ENCODE measurements at places on chromosomes 1 and 21.
A peak's percentile ranks its signal among the peaks of the same experiment; 100 is the strongest.

DNA sequence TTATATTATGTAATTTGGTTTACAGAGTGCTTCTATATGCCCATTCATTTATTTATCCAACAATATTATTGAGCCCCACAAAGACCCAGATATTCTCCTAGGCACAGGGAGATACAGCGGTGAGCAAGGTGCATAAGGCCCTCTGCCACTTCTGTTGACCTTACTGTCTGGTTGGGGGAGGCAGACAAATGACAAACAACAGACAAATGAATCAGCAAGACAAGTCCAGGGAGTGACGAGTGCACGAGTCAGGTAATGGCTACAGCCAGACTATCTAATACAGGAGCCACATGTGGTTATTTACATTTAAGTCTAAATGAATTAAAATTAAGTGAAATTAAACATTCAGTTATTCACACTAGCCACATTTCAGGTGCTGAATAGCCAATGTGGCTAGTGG, 22.0 kb upstream of the BCAR3 start:
- no peak for DNase-seq

- DNase-seq = no peak
Measured at GRCh38 chr1:114274621-114275317, 121.1 kb upstream of the SYT6 start.

DNA sequence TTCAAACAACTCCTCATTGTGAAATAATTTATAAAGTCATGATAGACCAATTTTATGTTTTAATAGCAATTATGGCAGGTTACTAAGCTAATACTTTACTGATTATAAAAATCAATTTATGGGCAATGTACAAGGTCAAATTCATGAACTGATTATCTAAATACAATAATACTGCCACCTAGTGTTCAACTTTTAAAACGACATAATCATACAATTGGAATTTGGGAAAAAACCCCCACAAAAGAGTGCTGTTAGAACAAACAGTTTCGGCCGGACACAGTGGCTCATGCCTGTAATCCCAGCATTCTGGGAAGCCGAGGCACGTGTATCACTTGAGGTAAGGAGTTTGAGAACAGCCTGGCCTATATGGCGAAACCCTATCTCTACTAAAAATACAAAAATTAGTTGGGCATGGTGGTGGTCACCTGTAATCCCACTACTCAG, 14.0 kb downstream of the GTF2B start:
- no peak for DNase-seq

- no peak for DNase-seq
Measured at GRCh38 chr1:67874501-67875111, 41.3 kb upstream of the GNG12 start.

DNA sequence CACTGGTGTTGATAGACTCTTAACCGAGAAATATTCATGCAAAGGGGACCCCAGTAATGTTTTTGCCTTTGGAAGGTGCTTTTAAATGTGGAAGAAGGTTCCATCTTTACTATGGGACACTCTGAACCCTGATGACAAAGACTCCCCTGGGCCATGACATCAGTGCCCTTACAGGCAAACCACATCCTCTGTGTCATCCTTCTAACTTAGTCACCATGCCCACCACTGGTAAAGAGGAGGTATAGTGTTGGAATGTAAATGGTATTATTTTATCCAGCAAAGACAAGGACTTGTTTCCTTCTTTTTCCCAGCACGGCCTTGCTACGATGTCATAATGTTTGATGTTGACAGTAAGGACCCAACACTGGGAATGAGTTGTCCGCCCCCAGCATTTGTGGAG, 12.6 kb downstream of the METTL13 start:
- DNase-seq = no peak

DNA sequence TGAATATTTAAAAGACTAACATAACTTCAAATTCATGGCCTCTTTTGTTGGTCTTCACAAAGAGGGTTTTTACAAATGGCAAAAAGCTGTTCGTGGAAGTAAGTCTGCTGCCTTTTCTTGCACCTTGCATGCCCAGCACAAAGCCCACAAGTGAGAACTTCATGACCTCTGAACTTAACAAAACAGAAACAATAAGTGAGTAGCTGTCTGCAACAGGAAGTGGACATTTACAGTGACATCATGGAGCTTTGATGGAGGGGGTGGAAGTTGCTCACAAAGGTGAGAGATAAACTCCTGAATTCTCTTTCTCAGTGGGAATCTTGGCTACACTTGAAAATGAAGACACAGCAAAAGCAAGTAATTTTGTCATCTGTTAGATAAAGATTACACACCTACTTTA, 303.3 kb upstream of the DEPDC1 start:
- no peak for DNase-seq

DNA sequence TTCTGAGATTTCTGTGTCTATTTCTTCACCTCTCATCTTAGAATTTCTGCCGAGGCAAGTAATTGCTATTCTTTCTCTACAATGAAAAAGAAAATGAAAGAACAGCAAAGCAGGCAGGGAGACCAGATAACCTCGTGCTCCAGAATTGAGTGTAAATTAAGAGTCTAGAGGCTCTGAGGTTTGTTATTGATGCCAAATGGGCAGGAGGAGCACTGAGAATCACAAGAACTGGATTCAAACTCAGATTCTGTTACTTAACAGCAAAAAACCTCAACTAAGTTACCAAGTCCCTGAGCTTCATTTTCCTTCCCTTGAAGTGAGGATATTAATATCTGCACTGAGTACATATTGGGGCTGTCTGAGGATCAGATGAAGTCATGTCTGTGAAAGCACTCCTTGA, 5.5 kb upstream of the DDR2 start:
- DNase-seq = peak; percentile 27

DNA sequence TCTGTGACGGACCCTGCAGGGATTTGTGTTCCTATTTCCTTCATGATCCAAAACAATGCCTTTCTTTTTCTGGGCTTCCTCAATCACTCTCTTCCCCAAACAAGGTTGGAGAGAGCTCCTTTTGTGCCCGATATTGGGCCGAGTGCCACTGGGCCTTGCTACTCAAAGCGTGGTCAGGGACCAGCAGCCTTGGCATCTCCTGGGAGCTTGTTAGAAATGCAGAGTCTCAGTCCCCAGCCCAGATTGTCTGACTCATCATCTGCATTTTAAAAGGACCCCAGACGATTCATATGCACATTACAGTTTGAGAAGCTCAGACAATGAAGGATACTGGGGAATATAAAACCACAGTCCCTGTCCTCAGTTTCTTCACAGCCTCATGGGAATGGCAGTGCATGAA, 19.9 kb downstream of the ADORA1 start:
- no peak for DNase-seq

- no peak for DNase-seq
Measured at GRCh38 chr1:16091296-16091695, 17.8 kb upstream of the FAM131C start.

DNA sequence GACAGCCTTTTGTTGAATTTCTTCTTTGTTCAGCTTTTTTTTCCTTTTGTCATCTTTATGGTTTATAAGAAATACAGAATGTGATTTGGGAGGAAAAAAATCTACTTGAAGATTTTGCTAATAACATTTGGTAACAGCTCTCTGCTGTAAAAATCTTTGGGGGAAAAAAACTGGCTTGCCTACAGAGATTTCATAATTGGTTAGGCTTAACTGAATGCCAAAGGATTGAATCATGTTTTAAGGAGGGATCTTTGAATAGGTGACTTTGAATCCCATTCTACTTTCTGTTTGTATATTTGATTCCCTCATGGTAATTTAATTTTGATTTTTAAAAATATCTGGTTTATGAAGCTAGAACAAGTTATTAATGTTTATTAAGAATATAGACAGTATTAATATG, 3.2 kb downstream of the BTF3L4 start:
- no peak for DNase-seq

GRCh38 chr1:57719274-57719673, 295.4 kb upstream of the DAB1 start:
- DNase-seq = no peak

DNA sequence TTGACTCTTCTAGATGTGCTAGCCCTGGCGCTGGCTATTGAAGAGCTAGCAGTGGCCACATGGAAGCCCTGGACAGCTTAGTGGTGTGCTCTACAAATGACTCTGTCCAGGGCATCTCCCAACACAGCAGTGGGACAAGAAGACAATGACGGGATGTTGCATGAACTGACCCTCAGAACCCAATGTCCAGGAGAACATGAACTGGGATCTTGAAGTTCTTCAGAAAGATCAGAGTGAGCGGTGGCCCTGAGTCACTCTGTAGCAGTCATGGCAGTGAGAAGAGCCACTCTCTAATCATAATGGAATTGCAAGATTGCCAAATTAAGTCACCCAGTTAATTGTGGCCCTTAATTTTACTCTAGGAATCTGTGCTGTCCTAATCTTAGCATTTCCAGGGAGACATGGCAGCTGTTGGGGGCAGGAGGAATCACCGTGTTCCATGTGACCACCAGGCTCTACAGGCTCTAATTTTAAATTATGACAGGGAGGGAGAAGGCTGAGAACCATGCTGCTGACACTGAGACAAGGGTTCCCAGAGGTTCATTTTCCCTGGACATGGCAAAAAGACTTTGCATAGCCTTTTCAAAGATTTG, 10.2 kb upstream of the OBSCN start:
- DNase-seq = no peak

DNA sequence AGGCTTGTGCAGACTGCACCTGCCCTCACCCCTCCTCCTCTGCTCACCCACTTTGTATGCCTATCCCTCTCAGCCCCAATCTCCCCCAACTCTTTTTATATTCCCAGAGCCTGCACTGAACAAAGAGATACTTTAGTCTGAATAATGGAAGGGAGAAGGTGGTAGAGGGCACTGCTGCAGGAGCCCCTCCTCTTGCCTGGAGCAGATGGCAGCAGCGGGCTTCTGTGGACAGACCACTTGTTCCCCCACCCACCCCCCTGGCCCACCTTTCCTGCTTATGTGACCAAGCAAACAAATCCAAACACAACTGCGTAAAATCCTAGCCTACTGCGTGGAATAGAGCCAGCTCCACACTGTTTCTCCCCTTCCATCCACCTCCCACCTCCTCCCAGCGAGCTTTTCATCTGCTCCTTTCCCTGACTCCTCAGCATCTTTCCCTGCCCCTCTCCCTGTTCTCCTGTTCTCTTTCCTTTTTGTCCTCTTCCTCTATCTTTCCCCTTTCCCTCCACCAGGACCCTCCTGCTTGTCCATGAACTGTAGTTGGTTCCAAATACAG, 27.5 kb downstream of the RGS8 start:
- no peak for DNase-seq

DNA sequence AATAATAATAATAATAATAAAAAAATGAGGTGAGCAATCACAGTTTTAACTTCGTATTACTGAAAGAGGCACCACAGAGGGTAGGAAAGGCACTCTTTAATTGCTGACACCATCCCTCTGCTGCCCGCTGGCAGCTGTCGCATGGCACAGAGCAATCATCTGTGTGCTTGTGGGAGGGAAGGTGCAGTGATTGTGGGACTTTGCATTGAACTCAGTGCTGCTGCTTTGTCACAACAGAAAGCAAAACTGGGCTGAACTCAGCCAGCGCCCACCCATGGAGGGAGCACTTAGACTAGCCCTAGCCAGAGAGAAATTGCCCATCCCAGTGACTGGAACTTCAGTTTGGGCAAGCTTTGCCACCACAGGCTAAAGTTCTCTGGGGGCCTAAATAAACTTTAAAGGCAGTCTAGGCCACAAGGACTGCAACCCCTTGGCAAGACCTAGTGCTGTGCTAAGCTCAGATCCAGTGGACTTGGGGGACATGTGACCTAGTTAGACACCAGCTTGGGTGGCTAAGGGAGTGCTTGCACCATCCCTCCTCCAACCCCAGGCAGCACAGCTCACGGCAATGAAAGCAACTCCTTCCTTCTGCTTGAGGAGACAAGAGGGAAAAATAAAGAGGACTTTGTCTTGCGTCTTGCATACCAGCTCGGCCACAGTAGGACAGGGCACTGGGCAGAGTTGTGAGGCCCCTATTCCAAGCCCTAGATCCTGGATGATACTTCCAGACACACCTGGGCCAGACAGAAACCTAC, 59.3 kb downstream of the WDR4 start:
- no peak for DNase-seq

DNA sequence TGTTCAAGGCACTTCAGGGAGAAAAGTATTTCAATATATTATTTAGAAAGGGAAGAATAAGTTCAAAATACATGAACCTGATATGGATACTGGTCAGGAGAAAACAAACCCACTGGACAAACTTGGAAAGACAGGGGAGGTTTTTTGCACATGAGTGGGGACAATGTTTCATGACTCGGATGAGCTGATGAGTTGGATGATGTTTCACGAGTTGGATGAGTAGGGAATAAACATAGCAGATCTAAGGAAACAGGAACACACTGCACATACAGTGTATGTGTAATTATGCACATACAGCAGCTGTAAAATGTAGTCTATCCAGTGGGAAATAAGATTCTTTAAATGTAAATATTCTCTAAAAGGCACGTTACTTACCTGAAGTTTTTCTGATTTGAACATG, 682.9 kb upstream of the ADAMTS5 start:
- DNase-seq = no peak

- no peak for DNase-seq
Measured at GRCh38 chr1:119245881-119246280, 105.4 kb upstream of the WARS2 start.

DNA sequence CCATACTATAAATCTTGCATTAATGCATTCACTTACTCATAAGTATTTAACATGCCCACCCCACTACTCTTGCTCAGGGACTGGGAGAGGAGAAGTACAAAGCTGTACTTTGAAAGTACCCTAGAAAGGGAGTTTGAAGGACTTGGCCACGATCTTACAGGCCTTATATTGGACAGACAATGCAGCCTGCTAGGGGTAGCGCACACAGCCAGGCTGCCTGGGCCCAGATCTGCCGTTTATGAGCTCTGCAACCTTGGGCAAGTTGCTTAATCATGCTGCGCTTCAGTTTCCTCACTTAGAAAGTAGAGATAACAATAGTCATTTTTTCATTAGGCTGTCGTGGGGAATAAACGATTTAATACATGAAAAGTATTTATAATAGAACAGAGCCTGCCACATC, 110.1 kb downstream of the CDC7 start:
- DNase-seq = no peak

- DNase-seq = no peak
Measured at GRCh38 chr1:31689854-31690253, 14.0 kb downstream of the COL16A1 start.

- no peak for DNase-seq
Measured at GRCh38 chr1:101317590-101317989, 80.8 kb downstream of the S1PR1 start.

DNA sequence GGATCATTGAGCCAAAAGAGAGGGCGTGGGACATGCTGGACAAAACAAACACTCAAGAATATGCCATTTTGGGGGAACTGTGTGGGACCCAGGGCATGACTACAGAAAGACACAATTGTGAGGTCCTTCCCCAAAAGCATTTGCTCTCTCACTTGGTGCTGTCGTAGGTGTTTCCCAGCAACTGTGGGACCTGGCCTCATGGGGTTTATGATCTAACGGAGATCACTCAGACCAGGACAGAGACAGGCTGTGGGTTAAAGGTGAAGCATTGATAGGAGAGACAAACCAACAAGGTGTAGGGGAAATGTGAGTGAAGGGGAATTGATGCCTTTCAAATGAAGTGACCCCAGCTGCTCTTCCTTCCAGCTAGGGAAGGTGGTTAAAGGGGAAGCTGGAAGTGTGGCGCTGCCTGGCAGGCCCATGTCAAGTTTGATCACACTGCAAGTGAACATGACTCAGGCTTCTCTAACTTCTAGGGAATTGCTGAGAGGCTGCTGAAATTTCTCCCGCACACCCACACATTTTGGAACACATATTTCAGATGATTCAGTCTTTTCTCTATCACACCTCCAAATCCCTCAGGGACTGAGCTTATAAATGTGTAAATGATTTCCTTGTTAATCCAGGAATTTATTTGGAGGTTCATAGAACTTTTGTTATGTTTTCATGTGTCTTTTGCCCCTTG, 30.2 kb downstream of the TRAF5 start:
- no peak for DNase-seq

GRCh38 chr1:151259351-151259750, 4.8 kb downstream of the PSMD4 start:
- no peak for DNase-seq

Measured in GM20000 (cell line).